NCI-H1694 (cell line): ENCODE measurements at places on chromosomes 2 and 18.

DNA sequence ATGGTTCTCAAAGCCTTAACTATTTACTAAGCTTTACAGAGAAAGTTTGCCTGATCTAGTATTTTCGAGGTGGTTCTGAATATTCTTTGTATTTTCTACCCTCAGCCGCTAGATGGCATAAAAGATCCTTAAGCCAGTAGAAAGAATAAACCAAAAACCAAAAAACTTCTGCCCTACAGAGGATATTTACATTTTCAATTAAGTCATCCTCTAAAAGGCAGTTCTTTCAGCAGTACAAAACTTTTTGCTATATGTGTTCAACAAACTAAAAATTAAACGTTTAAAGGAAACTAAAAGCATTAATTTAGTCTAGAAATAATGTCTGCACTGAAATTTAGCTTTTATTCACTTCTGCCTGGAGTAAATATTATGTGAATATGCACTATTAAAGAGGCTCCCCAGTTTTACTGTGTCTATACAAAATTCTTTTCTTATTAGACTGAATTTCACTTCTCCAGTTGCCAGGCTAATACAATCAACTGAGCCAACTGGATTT, 297.5 kb downstream of the PIEZO2 start:
- DNase-seq: peak; percentile 21

DNA sequence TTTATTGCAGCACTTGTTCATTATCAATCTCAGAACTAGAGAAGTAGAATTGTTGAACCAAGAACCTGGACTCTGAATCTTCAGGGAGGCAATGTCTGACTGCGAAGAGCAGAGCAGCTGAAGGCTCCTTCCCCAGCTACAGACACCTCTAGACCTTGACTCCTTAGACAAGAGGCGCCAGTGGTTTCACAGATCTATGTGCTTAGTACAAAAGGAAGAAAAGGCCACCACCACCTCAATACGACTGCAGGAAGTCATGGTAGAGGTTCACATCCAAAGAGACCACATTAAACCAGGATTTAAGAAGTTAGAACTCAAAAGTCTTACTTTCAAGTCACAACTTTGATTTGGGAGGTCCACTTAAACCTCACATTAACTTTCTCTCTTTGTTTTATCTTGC, 158.1 kb upstream of the VRK2 start:
- no peak for DNase-seq

GRCh38 chr2:191885098-191885497, 38.2 kb upstream of the CAVIN2 start:
- peak; percentile 92 for DNase-seq

DNA sequence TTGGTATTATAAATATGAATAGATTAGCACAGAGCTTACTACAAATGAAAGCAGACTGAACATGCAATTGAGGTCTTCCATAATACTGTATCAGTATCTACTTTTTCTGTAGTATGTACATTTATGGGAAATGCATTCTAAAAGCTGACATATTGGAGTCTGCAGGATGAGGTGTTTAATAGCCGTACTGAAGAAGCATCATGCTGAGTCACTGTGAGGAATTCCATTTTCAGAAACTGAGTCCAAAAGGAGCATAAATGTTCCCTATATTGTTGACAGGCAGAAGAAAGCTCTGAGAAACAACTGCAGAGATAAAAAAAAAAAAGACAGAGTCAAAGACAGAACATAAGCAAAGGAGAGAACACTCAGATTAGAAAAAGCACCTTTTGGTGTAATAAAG, 366.7 kb upstream of the SPHKAP start:
- DNase-seq: no peak

DNA sequence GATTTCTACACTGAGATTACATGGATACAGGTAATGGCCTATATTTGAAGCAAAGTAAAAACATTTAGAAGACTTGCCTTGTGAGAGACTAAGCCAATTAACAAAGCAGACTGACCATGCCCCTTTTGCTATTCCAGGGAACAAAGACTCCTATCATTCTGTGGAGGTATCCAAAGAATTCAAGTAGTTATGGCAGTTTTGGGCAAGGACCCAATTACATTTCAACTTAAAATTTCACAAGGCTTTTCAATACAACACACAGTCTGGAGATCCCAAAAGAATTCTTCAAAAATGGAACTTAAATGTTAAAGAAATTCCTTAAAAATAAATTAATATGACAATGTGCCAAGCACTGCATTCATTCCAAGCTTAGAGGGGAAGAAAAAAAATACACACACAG, 109.2 kb upstream of the CHRNA1 start:
- DNase-seq: no peak

- DNase-seq: no peak
Observed at GRCh38 chr2:50859110-50859509, 172.8 kb downstream of the NRXN1 start.

GRCh38 chr2:234463626-234464290, 33.1 kb downstream of the ARL4C start:
- DNase-seq: no peak

DNA sequence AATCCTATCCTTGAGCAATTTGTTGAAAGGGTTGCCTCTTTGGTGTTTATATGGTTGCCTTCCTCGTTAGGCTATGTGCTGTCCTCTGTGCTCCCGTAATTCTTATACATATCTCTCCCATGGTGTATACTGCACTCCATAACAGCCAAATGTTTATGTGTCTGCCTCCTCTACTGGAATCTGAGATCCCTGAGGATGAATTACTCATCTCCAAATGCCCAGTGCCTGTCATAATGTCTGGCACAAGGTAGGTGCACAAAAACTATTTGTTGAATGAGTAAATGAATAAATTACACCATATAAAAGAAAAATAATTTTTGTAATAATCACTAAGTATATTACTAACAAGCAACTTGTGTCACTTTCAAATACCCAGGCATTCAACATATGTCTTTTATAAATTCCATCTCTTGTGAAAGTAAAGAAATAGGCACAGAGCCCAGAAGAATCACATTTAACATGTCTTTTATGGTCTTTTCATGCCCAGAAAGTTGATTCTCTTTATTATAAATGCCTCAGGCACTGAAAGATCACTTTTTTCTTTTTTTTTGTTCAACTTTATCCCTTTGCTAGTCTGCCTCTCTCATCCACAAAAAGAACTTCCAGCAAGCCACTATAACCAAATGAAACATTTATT, 164.9 kb downstream of the CCDC148 start:
- no peak for DNase-seq

- DNase-seq: peak; percentile 59
Observed at GRCh38 chr2:121095257-121096080, 189.5 kb downstream of the TFCP2L1 start.

DNA sequence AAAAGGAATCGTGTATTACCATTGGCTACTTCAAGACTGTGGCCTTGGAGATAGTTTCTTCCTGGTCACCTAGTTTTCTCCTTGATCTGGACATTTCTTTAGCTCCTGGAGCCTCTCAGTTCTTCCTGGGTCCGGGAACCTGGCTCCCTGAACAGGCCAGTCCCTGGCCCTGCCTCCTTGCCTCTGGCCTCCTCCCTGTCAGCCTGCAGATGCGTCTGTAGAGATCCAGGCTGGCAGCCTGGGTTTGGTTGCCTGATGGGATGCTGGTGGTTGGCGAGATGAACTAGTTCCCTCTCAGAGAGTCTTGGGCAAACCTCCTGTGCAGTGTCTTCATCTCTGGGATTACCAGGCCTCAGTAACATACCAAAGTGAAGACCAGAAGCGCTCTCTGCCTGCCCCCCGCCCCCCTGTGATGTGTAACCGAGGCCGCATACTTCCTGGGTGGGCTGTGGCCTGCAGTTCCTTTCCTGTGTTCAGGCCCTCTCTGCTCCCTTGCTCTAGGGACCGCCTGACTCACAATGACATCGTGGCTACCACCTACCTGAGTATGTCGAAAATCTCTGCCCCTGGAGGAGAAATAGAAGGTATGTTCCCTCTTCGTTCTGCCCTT, 85.4 kb downstream of the DYSF start:
- DNase-seq: no peak

DNA sequence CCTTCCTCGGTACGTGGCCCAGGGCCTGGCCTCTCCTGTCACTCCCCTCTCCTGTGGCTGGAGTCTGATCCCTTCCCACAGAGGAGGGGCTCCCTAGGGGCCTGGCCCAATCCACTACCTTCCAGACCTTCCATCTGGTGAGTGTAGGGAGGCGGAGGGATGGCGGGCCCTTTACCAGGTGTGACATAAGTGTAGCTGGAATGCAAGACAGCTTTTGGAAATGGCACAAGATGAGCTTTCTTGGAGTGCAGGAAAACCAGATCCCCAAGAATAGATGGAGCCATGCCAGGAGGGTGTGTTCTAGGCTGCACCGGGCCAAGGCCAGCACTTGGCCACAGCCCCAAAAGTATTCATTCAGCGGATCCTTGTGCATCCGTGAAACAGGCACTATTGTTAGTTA, 30.1 kb downstream of the IGFBP5 start:
- DNase-seq: no peak

GRCh38 chr2:40480596-40480995, 28.7 kb upstream of the SLC8A1 start:
- no peak for DNase-seq

DNA sequence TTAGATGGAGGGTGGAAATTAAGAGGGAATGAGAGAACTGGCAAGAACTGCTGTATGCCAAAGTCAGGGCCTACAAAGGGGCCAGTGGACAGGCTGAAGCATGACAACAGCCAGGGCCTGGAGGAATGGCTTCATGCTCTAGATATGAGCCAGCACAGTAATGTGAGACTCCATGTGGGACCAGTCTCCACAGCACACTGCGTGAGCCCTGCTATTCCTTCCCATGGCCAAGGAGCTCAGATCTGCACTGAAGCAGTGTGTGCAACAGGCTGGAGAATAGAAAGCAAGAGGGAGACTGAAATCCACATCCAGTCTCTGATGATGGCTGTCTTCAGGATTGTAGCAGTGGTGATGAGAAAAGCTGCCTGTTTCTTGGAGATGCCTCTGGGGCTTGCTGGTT, 162.8 kb downstream of the TPGS2 start:
- DNase-seq: no peak

GRCh38 chr2:26316041-26316440, 29.9 kb upstream of the SELENOI start:
- DNase-seq: no peak

GRCh38 chr2:177970670-177971454, 101.7 kb downstream of the PDE11A start:
- DNase-seq: no peak

DNA sequence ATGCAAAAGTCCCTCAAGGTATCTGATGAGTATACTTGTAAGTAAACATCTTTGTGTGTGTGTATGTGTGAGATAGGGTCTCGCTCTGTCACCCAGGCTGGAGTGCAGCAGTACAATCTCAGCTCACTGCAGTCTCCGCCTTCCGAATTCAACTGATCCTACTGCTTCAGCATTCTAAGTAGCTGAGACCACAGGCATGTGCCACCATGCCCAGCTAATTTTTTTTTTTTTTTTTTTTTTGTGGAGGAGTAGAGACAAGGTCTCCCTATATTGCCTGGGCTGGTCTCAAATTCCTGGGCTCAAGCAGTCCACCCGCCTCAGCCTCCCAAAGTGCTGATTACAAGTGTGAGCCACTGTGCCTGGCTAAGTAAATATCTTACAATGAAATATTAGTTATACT, 23.2 kb downstream of the ADAM17 start:
- no peak for DNase-seq

DNA sequence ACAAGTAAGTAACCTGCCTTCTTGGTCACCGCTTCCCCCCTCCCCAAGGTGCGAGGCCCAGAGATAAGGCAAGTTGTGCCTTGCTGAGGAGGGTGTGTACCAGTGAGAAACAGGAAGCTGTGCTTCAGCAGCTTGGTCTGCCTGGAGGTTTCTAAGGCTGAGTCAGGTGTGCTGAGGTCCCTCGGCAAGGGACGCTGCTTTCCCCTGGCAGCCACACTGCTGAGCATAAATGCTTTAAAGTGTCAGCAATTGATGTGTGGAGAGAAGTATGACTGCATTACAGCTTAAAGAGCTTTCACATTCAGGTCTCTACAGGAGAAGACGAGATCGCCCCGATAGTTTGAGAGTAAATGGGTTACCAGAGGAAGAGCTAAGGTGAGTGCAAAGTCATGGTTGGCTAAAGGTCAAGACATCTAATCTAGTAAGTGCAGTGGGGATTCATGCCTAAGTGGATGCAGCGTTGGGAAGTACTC, 86.9 kb downstream of the LIMS1 start:
- DNase-seq: no peak

GRCh38 chr2:127157114-127157513, 50.2 kb upstream of the BIN1 start:
- DNase-seq: no peak

GRCh38 chr2:143144813-143145455, 15.7 kb downstream of the ARHGAP15 start:
- no peak for DNase-seq

GRCh38 chr18:65876310-65876709, 125.5 kb downstream of the CDH7 start:
- no peak for DNase-seq

DNA sequence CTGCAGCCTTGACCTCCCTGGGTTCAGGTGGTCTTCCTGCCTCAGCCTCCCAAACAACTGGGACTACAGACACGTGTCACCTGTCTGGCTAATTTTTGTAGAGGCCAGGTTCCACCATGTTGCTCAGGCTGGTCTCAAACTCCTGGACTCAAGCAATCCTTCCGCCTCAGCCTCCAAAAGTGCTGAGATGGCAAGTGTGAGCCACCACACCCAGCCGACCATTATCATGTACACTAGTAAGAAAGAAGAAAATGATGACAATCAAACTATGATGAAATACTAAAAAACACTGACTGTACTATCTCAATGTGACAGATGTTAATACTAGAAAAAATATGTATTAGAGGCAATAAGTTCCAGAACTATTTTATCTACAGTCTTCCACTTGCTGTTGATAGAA, 420.9 kb downstream of the TRIB2 start:
- no peak for DNase-seq

- no peak for DNase-seq
Observed at GRCh38 chr18:79217979-79218604, 148.9 kb downstream of the ATP9B start.

DNA sequence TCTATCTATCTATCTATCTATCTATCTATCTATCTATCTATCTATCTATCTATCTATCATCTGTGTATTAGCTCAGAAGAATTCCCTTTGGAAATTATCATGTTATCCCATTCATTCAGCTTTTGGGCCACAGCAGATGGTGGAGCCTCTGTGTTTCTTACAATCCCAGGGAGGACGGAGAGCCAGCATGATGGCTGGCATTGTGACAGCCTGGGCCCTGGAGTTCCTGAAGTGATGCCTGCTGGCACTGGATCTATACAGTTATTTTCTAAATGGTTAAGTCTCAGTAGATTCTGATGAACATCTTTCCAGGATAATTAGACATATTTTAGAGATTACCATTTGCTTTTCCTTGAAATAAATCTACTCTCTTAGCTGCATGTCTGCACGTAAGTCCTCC, 385.4 kb upstream of the NXPH2 start:
- peak; percentile 72 for DNase-seq

GRCh38 chr2:72847534-72848315, 21.9 kb upstream of the EXOC6B start:
- DNase-seq: no peak
